Effector CD4-positive, alpha-beta T cell (primary cell): ENCODE measurements at places on chromosomes 7 and 10.

DNA sequence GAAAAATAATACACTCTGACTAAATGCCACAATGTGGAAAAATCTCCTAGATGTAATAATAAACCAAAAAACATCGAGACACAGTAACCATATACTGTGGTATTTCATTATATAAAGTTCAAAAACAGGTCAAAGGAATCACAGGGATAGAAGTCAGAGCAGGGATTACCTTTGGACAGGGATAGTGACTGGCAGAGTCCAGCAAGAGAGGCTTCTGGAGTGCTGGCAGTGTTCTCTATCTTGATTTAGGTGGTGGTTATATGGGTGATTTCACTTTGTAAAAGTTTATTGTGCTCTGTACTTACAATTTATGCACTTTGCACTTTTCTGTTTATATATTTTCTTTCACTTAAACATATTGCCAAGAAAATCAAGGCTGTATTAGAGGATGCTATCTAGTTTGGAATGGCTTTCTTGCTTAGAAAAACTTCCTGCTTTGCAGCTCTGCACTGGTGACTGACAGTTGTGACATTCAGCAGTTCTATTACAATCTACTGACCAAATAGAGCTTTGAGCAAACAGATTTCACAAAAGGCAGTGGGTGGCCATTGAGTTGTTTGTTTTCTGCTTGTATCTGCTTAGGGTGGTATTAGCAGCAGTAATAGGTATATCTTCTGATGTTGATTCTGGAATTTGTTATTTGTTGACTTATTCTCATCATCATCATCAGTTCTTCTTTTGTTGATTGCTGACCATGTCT, 263.6 kb upstream of the LRGUK start:
- DNase-seq = no peak

- DNase-seq = no peak
These were observed 29.1 kb downstream of the NUDCD3 start for GRCh38 chr7:44461387-44461786.

DNA sequence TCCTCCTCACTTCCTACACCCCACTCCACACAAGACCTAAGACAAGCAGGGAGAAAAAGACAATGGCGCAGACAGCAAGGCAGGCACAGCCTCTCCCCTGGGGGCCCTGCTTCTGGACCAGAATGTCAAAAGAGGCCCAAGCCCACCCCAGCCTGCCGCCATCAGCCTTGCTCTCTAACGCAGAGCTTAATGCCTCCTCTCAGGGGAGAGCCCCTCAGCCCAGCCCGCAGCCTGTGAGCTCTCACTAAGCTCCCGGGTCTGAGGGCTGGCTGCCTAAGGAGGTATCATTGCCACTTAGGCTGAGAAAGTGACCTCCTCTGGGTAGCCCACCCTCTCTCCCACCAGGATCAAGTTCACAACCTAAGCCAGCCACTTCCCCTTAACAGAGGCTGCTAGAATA, 16.7 kb downstream of the SLIT1 start:
- no peak for DNase-seq

GRCh38 chr7:9017286-9017685, 583.9 kb downstream of the NXPH1 start:
- DNase-seq = no peak

DNA sequence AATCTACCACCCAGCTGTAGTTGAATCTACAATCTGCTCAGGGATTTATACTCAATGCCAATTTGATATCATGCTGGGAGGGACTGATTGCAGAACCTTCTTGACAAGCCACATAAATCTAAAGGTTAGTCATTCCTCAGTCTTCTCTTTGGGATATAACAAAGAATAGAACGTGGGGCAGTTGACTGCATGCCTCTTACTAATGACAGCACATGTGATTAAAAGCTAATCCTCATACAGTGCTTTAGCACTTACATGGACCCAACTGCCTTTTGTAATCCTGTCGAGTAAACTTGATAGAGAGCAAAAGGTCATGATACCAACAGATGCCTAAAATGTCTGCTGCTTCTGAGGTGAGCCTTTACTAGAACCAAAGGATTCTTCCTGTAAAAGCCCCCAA, 12.3 kb downstream of the KLHL7 start:
- DNase-seq = no peak
